ENCODE measurements at places on chromosomes 11 and 22. TPM values are rescaled to one million over a fixed set of nuclear protein-coding genes. Genes with fewer than 3 reads are reported as not detected.

GRCh38 chr11:44985721-44986120 is 35.0 kb upstream of the TP53I11 start:
- H3K4me3 ChIP-seq, result no peak overlapping the region
- no peaks in the 10 kb centered on the region for H3K27me3 ChIP-seq
- H3K27ac ChIP-seq, result no peak overlapping the region
- no peaks in the 10 kb centered on the region for H3K4me1 ChIP-seq

GRCh38 chr11:121236115-121237001 is 56.2 kb upstream of the SC5D start:
- DNase-seq, result no peak
- H3K4me1 ChIP-seq, result peaks cover 19% of the 10 kb centered on the region
- H3K4me3 ChIP-seq, result no peak overlapping the region
- H3K27ac ChIP-seq, result no peak overlapping the region

DNA sequence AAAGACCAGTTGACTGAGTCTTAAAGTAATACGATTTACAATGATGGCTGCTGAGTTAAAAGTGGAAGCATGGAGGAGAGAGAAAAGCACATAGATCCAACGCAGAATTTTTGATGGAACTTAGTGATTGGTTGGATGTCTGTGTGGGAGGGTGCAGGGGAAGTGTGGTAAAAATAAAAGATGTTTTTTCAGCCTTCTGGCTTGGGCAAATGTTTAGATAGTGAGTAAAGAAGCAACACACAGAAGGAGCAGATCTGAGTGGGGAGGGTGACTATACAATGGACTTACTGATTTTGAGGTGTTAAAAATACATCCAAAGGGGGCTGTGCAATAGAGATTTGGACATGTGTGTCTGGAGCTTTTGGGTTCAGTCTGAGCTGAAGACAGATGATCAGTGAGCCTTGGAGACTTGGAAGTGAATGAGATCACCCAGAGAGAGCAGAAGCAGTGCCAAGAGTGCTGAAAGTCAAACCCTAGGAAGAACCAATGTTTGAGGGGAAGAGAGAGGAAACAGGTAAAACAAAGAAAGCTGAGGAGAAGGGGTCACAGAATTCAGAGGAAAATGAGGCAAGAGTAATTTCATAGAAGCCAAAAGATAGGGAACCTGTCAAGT is 8.6 kb downstream of the GRIA4 start:
- no peak for DNase-seq
- no peaks in the 10 kb centered on the region for H3K27me3 ChIP-seq
- H3K36me3 ChIP-seq, result no peaks in the 10 kb centered on the region
- no peaks in the 10 kb centered on the region for H3K4me1 ChIP-seq
- no peak overlapping the region for H3K27ac ChIP-seq

DNA sequence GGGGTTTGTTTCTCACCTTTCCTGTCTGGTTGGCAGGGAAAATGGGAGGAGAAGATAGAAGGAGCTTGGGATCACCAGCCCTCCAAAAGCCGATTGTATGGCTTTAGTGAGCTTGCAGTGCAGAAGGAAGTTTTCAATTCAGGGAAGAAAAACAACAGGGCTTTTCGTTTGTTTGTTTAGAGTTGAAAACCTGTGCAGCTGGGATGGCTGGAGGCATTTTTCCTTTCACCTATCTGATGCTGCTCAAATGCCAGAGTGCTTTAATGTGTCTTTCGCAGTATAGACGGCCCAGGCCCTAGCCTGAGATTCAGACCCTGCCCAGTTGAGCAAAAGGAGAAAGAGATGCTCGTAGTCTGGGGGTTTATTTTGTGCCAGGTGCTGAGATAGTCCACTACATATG is 87.9 kb downstream of the INSC start:
- H3K4me3 ChIP-seq, result no peak overlapping the region
- H3K27me3 ChIP-seq, result no peaks in the 10 kb centered on the region
- no peak for DNase-seq

- no peaks in the 10 kb centered on the region for H3K27me3 ChIP-seq
- H3K4me3 ChIP-seq, result no peak overlapping the region
- H3K36me3 ChIP-seq, result peaks cover 39% of the 10 kb centered on the region
- DNase-seq, result no peak
These were observed 26.2 kb downstream of the MCM5 start for GRCh38 chr22:35425971-35426800.

DNA sequence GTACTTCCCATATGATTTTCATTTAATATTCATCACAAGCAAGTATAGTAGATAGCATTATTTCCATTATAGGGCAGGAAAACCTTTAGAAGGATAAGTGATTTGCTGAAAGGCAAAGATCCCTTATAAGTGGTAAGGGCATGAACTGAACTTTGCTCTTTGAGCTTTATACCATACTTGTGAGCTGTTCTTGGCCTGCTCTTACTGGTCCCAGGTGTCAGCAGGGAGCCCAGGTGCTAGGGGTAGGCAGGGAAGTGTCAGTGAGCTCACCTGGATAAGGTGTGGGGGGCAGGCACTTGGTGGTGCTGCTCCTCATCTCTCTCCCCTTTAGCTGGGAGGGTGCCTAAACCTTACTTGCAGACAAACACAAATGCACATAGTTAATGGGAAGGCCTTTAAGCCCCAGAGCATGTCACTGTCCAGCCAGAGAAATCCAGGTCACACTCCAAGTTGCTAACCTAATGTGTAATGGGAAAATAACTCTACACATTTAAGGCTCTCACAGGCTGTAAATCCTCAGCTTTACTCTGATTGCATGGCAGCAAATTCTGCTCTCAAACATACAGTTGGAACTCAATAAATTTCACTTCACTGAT is 114.4 kb downstream of the PLEKHA7 start:
- H3K27me3 ChIP-seq, result no peaks in the 10 kb centered on the region
- H3K4me1 ChIP-seq, result peaks cover 53% of the 10 kb centered on the region
- DNase-seq, result no peak
- no peak overlapping the region for H3K4me3 ChIP-seq
- peaks cover 18% of the 10 kb centered on the region for H3K36me3 ChIP-seq
- H3K27ac ChIP-seq, result no peak overlapping the region

The C22orf31 gene
- not detected for total RNA-seq

GRCh38 chr11:607971-608659 is 7.6 kb downstream of the IRF7 start:
- H3K36me3 ChIP-seq, result peaks cover 22% of the 10 kb centered on the region
- no peak overlapping the region for H3K4me3 ChIP-seq
- H3K27me3 ChIP-seq, result no peaks in the 10 kb centered on the region

The DCHS1 gene
- 0.91 TPM for total RNA-seq

DNA sequence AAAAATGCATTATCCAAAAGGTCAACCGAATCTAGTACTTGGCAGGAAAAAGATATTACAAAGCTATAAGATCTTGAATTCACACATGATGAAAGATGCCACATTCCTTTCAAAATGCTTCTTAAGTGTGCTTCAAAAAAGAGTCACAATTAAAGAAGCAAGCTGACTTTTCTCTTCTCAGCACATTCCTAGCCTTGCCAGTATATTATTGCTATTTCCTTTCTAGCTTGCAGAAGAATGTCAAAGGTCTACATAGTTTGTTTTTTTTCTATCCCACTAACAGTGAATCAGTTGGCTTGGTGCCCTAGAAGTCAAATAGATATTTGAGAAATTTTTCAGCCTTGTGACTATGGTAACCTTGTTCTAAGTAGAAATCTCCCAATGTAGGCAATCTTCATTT is 56.8 kb downstream of the GUCY1A2 start:
- H3K4me1 ChIP-seq, result no peaks in the 10 kb centered on the region
- H3K27me3 ChIP-seq, result no peaks in the 10 kb centered on the region
- no peaks in the 10 kb centered on the region for H3K36me3 ChIP-seq
- H3K4me3 ChIP-seq, result no peak overlapping the region
- H3K27ac ChIP-seq, result no peak overlapping the region
